Lower leg skin (tissue), 4 donors: ENCODE measurements at places on chromosomes 3 and 15. TPM values are rescaled to one million over a fixed set of nuclear protein-coding genes. Genes with fewer than 3 reads are reported as not detected.

ERICH6 gene
- not detected for total RNA-seq

C3orf20 gene
- not detected for total RNA-seq

PTH1R gene
- total RNA-seq = 5.4 TPM

SLC22A14 gene
- 0.45 TPM for total RNA-seq

NANOGP8 gene
- total RNA-seq = not detected

CCR8 gene
- total RNA-seq = not detected

OR5K2 gene
- not detected for total RNA-seq
